Activated T-helper 1 cell treated with Interleukin-2 at 50 U/mL for 16 hours (primary cell): ENCODE measurements at places on chromosomes 5 and 9.

- no peak for DNase-seq
Measured at GRCh38 chr9:12784461-12785259, 9.8 kb downstream of the LURAP1L start.

DNA sequence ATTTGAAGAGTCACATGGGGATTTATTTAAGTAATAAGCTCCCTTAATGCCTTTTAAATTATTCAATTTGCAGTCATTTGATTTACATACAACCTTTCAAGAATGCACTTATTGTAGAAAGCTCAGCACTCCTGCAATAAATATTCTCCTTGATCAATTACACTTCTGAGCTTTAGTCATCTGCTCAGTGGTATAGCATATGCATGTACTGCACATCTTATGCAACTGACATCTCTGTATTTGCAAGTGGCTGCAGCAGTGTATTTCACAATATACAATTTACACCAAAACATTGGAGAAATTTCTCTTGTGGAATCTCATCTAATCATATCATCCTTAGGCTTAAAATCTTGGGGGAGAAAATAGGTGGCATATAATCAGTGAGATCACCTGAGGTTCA is 325.7 kb downstream of the SLF1 start:
- no peak for DNase-seq

DNA sequence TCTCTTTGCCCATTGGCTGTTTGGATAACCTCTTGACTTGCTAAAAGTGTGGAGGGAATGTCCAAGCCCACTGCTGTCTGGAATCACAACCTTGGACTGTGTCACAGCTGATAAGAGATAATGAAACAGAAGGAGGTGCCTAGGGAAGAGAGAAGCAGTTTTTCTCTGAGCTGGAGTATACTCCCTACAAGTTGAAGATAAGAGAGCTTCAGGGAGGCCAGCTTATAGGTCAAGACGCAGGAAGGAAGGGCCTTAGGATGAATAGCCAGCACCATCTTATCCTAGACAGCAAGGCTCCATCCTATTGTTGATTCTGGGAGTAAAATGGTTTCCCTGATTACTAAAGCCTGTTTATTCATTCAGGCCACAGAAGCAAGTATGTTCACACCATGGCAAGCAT is 244.7 kb downstream of the NPR3 start:
- no peak for DNase-seq

DNA sequence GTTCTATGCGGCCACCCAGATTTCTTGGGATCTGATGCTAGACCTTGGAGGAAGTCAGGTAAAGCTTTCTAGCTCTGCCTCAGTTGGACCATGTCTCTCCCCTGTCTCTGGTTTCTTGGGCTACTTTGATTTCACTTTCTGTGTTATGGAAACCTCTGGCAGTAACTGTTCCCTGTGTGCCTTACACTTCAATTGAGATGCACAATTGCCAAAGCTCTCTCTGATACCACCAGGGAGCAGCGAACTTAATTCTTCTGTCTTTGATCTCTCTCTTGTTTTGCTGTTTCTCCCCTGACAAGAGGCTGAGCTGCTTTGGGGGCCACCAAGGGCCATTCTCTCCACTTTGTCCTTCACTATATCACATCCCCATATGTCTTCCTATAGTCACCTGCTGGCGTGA is 61.4 kb downstream of the PGM5 start:
- DNase-seq, result no peak

DNA sequence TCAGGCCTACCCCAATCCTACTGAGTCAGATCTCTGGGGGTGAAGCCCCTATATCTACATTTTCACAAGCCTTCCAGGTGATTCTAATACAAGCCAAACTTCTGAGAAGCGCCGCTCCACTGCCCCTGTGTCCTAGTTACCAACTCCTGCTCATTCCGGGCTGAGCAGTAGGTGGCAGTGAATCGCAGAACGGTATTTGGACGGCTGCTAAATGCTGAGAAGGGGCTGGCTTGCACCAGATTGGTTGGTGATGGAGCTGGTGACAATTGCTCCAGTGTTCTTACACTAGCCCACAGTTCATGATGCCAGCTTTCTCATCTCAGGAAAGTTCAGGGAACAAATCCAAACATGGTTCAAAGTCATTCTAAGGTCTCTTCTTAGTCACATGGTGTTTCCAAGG is 31.1 kb upstream of the FGF1 start:
- DNase-seq, result no peak

DNA sequence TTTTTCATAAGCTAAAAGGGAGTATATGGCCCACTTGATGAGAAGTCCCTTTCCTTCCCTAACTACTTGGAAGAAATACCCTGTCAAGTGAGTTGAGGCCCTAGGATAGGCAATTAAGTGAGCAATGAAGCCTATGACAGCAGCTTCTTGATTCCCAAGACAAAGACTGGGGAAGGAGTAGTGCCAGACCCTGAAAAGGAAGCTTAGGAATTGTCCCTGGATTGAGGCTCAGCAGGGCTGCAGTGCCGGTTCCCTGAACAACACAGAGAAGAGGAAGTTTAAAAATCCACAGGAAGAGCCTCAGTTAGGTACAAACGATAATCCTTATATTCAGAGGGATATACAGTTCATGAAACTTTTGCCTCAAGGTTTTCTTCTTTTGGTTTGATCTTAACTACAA is 61.8 kb upstream of the RAD23B start:
- no peak for DNase-seq

DNA sequence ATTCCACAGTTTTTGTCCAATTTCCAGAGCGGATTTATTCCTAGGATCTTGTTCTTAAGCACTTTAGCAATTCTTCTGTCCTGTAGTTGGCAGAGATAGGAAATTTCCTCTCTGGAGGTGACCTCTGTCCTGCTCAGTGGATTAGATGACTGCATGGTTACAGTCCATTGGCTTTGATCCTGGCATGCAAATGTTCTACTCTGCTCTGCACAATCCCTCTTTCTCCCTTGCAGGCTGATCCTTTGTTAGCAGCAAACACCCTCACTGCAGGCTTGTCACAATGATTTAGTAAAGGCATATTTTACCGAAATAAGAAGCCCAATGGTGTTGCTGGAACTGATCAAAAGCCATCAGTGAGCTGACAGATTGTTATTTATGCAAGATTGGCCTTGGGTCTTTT is 243.8 kb downstream of the COX7C start:
- no peak for DNase-seq

DNA sequence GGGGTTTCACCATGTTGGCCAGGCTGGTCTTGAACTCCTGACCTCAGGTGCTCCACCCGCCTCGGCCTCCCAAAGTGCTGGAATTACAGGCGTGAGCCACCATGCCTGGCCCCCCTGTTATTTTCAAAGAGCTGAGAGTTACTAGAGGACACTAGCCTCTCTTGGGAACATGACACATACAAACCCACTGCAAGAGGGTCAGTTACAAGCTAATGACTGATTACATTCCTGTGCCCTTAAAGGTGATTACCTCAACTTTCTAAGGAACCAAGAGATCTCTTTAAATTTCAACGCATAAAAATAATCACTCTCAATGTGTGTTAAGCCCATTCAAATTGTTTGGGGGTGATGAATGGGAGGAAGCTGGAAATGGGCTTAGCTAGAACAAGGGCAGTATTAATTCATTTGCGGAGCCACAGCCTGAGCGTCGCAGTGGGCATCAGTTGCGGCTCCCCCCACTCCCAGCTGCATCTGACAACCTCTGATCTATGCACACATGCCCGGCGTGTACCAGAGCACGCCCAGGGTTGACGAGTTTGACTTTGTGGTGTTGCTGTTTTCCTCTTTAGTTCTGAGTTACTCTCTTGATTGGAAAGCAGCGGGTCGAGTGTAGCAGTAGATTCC is 146.9 kb downstream of the GOLPH3 start:
- DNase-seq, result no peak

GRCh38 chr9:129408535-129409215 is 212.2 kb downstream of the C9orf50 start:
- no peak for DNase-seq

GRCh38 chr5:95863383-95863757 is 40.8 kb upstream of the GLRX start:
- DNase-seq, result no peak

- no peak for DNase-seq
Measured at GRCh38 chr5:161284445-161284844, 262.1 kb downstream of the GABRB2 start.

- no peak for DNase-seq
Measured at GRCh38 chr9:84701801-84702200, 32.3 kb downstream of the NTRK2 start.

GRCh38 chr5:33227247-33227646 is 213.5 kb upstream of the TARS1 start:
- no peak for DNase-seq

GRCh38 chr5:31855134-31856040 is 216.5 kb downstream of the PDZD2 start:
- DNase-seq, result no peak

- no peak for DNase-seq
Measured at GRCh38 chr5:39696672-39697398, 272.1 kb upstream of the DAB2 start.

GRCh38 chr5:145483212-145483611 is 351.9 kb downstream of the PRELID2 start:
- no peak for DNase-seq

DNA sequence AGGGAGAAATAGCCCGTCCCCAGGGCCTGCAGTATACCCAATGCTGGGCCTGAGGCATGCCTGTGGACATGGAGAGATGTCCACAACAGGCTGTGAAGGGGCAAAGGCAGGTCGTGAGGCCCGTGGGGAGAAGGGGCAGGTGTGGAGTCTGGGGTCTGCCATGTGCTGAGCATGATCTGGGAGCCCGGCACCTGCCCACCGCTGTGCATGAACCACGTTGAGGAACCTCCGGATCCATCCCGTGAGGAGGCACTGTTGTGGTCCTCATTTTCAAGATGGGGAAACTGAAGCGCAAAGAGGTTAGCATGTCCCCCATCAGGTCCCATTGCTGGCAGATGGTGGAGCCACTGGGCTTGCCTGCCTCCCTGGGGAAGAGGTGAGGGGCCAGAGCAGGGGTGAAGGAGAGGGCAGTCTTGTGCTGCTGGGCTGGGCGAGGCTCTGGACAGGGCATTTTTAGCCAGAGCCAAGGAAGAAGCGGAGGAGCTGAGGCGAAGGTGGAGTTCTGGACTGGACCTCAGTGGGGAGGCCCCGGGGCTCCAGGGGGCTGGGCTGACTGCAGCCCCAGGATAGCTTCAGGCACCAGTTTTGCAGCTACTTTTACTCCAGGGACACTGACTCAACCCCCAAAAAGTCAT is 46.5 kb downstream of the LRSAM1 start:
- no peak for DNase-seq

GRCh38 chr9:19552282-19553105 is 143.7 kb downstream of the ACER2 start:
- no peak for DNase-seq

- no peak for DNase-seq
Measured at GRCh38 chr9:97673922-97674321, 23.2 kb downstream of the XPA start.

GRCh38 chr5:60586307-60586901 is 113.6 kb downstream of the DEPDC1B start:
- no peak for DNase-seq

- DNase-seq, result no peak
Measured at GRCh38 chr5:170554521-170555267, 50.9 kb downstream of the KCNIP1 start.

DNA sequence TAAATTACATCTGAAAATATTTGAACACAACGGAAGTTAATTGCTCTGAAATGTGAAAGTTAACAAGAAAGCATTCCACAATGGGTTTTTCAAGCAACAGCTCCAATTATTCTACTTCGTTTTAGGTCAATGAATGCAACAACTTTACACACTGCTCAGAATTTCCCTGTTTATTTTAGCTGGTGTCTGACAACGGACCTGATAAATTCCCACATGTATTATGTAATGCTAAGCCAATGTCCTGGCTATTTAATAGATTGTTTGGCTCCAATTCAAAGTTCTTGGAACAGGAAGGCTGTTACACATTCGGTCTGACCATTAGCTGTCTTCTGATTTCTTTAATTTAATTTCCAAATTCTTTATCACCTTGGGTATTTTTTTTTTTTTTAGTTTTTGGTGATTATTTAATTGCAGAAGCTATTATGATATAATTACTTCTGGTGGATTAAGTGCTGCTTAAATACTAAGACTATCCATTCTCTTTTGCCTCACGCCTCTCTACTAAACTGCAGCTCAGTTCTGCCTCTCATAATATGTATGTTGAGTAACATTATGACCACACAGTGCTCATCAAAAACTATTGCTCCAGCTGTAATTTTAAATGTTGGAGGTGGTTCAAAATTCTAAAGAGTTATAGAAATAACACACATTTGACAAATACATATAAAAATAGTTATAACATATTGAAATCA is 57.9 kb downstream of the MEF2C start:
- no peak for DNase-seq

DNA sequence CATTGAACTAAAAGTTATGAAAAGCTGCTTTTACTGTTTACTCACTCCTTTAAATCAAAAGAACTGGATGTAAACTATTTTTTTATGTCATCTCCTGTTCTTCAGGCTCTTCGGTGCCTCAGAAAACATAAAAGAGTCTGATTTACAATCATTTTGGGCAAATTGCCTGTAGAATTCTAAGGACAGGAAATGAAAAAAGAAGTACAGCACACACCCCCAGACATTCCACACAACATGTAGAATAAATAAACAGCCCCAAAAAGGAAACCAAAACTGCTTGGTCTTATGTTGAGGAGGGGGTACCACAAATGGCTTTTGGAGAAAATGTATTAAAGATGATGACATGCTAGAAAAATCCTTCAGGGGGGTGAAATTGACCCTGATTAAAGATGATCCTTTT is 57.2 kb downstream of the ITGA1 start:
- DNase-seq, result no peak

- no peak for DNase-seq
Measured at GRCh38 chr5:2739360-2740050, 12.0 kb downstream of the IRX2 start.

DNA sequence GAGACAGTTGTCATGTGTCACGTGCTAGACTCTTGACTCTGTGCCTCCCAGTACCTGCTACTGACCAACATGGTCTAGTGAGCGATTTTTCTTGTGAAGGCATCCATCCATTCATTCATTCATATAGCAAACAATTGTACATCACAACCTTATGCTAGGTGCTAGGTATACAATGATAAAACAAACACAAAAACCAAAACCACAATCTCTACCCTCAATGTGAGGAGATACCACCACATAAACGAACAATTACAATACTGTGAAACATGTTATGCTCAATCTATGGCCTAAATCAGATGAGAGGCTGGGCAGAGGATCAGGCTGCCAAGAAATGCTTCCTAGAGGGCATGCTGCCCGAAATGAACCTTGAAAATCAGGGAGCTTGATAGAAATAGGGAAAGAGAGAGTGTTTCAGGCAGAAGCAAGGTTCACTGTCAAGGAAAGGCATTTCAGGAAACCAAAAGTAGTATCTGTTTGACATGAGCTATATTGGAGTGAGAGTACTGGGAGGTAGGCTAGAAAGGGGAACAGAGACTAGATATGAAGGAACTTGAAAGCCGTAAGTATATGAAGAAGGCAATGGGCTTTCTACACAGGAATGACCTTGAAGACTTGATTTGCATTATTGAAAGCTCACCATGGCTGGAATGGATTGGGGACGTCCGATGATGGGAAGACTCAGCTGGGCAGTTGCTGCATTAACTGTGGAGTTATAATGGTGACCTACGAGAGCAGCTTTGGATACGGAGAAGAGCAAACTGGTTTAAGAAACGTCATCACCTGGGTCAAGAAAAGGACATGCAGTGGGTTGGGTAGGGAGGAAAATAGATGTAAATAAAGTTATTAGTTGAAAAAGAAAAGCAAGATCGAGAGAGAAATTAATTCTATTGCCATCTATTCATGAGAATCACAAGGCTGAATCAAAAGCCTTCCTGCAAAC is 90.1 kb downstream of the THBS4 start:
- no peak for DNase-seq
